Stimulated activated CD4-positive, alpha-beta T cell treated with anti-CD3 and anti-CD28 coated beads, TNF-alpha, amount 100 ng/mL, for 1 hour (primary cell): ENCODE measurements at places on chromosomes 7 and 10.
A peak's percentile ranks its signal among the peaks of the same experiment; 100 is the strongest.

DNA sequence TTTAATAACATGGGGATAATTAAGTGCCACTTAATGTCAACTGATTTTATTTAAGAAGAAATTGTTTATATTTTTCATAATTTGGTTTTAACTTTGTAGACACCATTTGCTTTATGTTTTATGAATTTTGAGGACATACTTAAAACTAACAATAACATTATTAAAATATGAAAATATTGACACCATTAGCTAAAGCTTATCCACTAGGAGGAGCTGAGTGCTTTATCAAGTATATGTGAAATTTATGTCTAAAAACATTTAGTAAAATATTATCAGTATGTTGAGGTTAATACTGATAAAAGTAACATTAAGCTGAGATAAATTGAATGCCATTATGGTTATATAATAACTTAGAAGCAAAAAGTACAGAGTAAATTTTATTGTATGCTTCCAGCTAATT, 622.1 kb downstream of the ARL4A start:
- DNase-seq = no peak

DNA sequence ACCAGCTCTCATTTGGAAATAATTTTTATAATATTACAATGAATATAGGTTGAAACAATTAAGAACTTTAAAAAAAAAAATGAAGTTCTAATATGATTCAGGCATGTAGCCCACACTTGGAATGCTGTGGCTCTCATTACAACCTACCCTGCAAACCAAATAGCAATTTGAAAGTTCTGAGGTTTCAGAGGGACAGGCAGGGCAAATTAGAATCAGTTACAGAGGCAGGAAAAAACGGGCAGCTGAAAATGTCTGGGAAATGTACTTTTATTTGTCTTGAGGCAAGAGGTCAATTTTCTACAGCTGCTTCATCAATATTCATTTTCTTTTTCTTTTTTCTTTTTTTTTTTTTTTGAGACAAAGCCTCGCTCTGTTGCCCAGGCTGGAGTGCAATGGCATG, 95.3 kb downstream of the PIP4K2A start:
- no peak for DNase-seq

- no peak for DNase-seq
Observed at GRCh38 chr7:134029743-134030142, 97.4 kb upstream of the LRGUK start.

- no peak for DNase-seq
Observed at GRCh38 chr10:88187472-88187871, 324.0 kb downstream of the PTEN start.

DNA sequence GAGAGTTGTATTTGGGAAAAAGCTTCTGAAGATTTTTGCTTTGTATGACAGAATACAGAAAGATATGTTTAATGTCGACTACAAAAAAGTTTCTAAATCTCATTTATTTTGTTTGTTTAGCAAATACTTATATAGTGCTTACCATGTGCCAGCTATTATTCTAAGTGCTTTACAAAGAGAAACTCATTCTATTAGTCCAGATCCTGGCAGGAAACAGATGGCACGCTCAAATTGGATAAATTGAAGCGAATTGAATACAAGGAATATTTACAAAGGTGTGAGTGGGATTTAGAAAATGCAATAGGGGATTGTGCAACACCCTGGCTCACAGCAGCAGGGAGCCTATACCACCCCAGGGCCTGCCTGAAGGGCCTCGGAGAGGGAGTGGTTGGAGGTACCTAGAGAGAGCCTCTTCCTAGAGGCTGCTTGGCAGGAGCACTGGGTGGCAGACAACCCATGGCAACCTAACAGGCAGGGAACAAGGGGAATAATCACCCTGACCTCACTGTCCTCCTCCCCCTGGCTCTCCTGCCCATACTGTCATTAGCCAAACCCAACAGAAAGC, 27.6 kb upstream of the FAM204A start:
- DNase-seq = no peak

GRCh38 chr10:97816609-97817008, 33.0 kb upstream of the GOLGA7B start:
- DNase-seq = no peak

- DNase-seq = no peak
Observed at GRCh38 chr10:110525349-110526260, 27.9 kb downstream of the DUSP5 start.

DNA sequence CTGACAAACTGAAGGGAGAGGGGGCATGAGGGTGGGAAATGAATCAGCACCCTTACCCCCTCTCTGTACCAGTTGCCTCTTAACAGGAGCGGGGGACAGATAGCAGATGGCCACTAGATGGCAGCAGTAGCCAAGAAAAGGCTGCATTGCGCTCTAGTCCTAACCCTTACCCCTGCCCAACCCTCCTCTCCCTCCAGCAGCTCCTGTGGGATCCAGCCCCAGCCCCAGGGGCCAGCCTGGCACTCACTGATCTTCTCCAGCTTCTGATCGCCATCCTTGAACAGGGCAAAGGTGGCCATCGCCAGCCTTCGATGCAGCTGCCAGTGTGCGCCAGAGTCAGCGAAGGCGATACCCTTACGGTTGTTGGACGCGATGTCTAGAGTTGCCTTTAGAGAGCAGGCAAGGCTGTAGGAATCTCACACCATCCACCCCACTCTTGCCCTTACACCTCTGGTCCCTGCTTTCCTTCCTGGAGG, 2.2 kb downstream of the CYP17A1 start:
- peak; percentile 57 for DNase-seq

- DNase-seq = no peak
Observed at GRCh38 chr7:73888959-73889358, 28.0 kb downstream of the TMEM270 start.

GRCh38 chr10:88039496-88040200, 176.2 kb downstream of the PTEN start:
- DNase-seq = no peak

- no peak for DNase-seq
Observed at GRCh38 chr10:112532189-112532588, 85.2 kb downstream of the VTI1A start.

GRCh38 chr10:113438652-113439051, 114.2 kb upstream of the HABP2 start:
- DNase-seq = no peak

DNA sequence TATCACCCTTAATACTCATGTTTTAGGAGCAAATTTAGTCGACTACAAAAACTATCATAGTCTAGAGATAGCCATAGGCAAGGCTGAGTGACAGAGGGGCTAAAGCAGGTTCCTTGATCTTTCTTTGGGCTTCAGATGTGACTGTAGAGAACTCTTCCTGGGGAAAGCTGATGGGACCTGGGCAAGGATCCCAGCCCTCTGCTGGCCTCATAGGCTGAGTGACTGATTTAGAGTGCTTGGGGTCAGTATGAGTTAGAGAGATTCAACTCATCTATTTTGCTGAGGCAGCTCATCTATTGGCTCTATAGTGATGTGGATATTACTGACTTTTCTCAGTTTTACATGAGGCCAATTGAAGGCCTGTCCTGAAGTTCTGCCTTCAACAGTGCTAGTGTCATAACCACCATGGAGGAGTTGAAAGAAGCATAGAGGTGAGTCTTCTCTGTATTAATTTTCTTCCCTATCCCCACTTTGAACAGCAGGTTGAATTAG, 81.6 kb downstream of the SAMD9 start:
- no peak for DNase-seq

DNA sequence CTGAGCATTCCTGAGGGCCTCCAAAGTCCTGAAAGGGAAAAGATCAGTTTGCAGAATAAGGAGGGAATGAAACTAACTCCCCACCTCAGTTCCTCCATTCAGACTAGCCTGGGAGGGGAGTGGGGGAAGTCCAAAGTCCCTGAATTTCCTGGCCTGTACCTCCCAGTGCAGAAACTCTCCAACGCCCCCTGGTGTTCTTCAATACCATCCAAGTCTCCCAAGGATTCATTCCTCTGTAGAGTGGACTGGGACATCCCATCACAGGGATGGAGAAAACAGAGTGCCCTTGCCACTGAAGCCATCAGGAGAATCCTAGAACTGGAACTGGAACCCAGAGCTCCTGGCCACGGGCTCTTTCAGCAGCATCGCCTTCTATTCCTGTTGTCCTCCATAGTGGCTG, 1.6 kb upstream of the COL13A1 start:
- no peak for DNase-seq

GRCh38 chr7:51607447-51607846, 290.8 kb upstream of the COBL start:
- no peak for DNase-seq

- DNase-seq = no peak
Observed at GRCh38 chr10:5450605-5451384, 38.4 kb downstream of the NET1 start.

- no peak for DNase-seq
Observed at GRCh38 chr10:109203646-109204353, 719.5 kb downstream of the XPNPEP1 start.

DNA sequence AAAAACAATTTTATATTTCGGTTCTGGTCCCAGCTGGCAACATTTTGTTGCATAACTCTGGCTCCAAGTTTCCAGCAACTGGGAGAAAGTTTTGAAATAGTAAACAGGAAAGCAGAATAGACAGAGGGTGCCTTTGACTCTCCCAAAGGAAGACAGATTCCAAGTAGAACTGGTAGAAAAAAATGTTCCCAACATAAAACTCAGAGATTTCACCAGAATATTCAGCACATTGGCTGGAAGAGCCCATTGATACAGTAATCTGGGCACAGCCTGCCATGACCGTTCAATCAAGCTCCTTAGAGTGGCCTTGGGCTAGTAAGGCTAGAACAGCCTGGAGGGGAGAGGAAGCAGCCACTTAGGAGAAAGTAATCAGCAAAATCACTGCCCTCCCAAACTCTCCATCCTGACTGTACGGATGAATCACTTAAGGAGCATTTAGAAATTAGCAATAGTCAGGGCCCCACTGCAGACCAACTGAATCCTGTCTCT, 120.4 kb downstream of the CUBN start:
- DNase-seq = no peak

DNA sequence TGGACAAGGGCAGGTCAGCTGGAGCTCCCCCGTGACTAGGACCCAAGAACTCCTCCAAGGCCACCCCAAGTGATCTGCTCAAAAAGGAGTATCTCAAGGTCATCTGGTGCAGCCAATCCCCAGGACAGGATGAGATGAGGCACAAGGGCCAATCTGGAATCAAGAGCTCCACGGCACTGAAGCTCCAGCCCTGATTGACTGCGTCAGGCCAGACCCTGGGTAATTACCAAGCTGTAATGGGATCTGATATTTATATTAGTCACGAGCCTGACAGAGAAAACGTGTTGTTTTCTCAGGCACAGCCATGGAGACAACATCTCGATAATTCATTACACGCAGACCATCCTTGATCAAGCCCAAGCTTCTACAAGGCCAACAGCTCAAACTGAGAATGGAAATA, 4.2 kb downstream of the KCNMA1 start:
- DNase-seq = no peak

DNA sequence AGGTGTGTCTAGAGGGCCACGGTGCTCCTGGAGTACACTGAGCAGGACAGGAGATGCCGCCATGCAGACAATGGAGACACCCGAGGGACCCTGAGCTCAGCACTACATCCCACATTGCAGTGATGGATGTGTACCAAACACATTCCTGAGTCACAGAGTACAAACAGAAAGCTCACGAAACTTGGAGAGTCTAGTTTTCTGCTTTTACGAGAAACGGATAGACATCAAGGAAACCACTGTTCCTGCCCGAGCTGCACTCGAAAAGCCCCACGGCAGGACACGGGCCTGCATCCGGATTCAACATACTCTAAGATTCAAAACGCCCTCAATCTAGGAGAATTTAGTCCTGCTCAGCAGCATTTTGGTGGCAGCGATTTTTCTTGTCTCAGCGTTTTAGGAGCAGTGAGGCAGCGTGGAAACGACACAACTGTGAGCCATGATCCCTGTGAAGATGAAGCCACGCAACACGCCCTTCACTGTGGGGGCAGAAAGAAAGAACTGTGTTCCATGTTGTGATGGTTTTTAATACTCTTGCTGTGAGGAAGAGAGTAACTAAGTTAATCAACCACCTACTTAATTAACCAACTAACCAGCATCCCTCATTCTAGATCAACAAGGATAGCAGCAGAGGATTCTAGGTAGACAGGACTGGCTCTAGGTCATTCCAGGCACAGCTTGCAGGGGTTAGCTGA, 3.2 kb downstream of the TNS3 start:
- DNase-seq = no peak

GRCh38 chr10:93512565-93512964, 16.2 kb downstream of the CEP55 start:
- DNase-seq = no peak

DNA sequence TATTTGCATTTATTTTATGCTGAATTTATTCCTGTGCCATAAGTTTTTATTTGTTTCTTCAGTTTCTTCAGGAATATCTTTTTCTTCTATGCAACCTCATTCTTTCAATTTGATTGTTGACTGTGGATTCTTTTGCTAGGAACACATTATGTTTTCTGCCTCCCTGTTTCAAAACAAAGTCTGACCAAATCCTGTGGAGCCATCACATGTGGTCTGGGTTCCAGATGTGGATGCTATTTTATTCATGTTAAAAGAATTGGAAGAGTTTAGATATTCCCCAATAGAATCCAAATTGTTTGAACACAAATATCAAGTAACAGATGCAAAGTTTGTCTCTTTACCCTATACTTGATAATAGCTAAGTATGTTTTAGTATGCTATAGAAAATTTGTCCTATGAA, 56.8 kb upstream of the LRRC17 start:
- no peak for DNase-seq

- no peak for DNase-seq
Observed at GRCh38 chr10:21170216-21170615, 273.1 kb upstream of the NEBL start.

- DNase-seq = no peak
Observed at GRCh38 chr10:35043796-35044344, 46.3 kb downstream of the CUL2 start.

DNA sequence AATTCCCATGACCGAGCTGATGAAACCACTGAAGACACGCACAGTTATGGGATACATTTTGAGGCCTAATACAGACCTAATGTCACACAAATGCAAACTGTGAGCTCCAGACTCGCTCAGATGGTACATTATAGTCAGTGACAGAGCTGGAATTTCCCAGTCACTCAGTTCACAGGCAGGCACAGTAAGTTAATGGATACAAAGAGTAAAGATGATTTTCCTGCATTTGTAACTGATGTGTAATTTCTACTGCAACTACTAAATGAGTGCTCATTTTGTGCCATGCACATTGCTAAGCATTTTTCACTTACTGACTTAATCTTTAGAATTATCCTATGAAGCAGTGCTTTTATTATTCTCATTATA, 56.5 kb downstream of the ENO4 start:
- DNase-seq = no peak

GRCh38 chr10:110881905-110882304, 10.2 kb downstream of the PDCD4 start:
- no peak for DNase-seq

DNA sequence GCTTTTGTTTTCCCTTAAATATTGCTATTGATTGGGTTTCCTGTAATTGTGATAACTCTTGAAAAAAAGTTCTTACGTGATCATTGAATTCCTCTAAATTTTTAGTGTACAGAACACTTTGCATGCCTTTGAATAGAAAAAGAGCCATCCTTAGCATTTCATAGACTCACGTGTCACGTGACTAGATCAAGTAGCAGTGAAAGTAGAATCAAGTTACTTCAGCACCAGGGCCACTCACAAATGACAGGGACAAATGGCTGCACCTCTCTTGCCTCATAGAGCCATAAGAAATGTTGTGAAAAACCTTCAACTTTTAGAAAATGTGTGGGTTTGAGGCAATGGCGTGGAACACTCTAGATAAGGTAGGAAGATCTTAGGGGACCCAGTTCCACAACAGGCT, 203.8 kb downstream of the ZEB1 start:
- no peak for DNase-seq
